ENCODE measurements at places on chromosomes 5 and 9. TPM values are rescaled to one million over a fixed set of nuclear protein-coding genes. Genes with fewer than 3 reads are reported as not detected.

Gene FAM169A
- 92.8 TPM for total RNA-seq

Gene INVS
- total RNA-seq, result 56.1 TPM

Gene C1QTNF2
- total RNA-seq, result 16.9 TPM

Gene ANXA1
- 153 TPM for total RNA-seq

Gene ANKRD18B
- total RNA-seq, result 3.3 TPM

Gene SEMA4D
- total RNA-seq, result 35.8 TPM

Gene PRUNE2
- 95.8 TPM for total RNA-seq

Gene GGTA1
- 3.5 TPM for total RNA-seq

Gene LRRC19
- total RNA-seq, result not detected

Gene CATSPER3
- total RNA-seq, result not detected

Gene CCDC192
- not detected for total RNA-seq

Gene C9orf153
- 1.2 TPM for total RNA-seq

Gene BRINP1
- 15.3 TPM for total RNA-seq

Gene TMEFF1
- total RNA-seq, result 29.2 TPM

Gene ADRA1B
- 1.8 TPM for total RNA-seq

Gene FAM221B
- not detected for total RNA-seq

Gene BAAT
- 0.22 TPM for total RNA-seq

Gene DOLPP1
- 8.9 TPM for total RNA-seq

Gene UBTD2
- 64.2 TPM for total RNA-seq

Gene TLR4
- 12.6 TPM for total RNA-seq

Gene SPAAR
- 0.33 TPM for total RNA-seq

Gene NPDC1
- 56.4 TPM for total RNA-seq

Gene ZNF608
- 144 TPM for total RNA-seq

Gene SCGB3A2
- not detected for total RNA-seq

Gene GABRA6
- total RNA-seq, result not detected

Gene PCA3
- 0.27 TPM for total RNA-seq

Measured in camera-type eye (tissue), 1 donor.